ENCODE measurements at places on chromosomes 1 and 21.

- DNase-seq: no peak
Observed at GRCh38 chr1:29685387-29685786, 449.1 kb downstream of the PTPRU start.

- no peak for DNase-seq
Observed at GRCh38 chr1:30317921-30318320, 405.5 kb downstream of the MATN1 start.

DNA sequence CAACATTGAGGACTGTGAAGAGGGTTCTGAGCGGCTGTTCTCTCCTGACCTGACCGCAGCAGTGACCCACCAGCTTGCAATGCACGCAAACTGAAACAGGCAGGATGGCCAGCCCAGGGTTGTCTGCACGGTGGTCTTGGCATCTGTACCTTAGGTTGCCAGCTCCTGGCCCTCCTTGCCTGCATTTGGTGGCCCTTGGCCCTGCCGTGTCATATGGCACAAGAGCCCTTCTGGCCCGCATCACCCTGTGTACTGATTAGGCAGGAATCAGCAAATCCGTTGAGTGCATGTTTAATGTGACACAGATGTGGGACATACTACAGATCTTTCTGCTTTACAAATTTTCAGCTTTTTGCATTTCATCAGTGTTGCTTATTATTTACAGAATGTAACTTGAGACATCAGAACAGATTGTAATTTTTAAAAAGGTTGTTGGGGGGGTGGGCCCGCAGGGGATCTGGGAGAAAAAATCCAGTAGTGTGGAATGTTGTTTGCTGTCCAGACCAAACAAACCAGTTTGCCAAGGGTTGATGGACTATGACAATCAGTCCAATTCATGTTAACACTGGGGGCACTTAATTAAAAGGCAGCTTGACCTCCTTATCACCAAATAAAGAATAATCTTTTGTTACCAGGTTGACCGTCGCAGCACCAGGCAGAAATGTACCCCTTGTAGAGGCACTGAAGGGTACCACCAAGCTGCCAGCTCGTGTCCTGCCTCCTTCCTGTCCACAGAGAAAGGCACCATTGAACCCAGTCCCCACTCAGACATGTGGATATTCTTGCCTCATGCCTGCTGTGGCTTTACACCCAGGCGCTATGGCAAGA, 132.6 kb downstream of the DHRS3 start:
- no peak for DNase-seq

DNA sequence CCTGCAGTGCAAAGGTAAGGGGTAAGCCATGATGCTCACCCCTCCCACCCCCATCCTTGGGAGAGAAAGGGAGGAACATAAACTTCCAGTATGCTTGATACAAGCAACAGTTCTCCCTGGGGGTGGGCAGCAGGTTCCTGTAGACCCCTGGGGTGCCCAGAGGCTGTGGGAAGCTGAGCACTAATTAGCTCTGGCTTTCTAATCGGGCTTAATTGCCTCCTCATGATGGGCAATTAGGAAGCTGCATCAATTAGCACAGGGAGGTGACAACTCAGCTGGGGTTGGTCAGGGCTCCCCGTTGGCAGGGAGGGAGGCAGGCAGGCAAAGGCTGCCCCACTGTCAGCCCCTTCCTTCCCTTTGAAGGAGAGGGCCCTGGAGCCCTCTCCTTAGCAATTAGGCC, 15.7 kb upstream of the LMNA start:
- no peak for DNase-seq

DNA sequence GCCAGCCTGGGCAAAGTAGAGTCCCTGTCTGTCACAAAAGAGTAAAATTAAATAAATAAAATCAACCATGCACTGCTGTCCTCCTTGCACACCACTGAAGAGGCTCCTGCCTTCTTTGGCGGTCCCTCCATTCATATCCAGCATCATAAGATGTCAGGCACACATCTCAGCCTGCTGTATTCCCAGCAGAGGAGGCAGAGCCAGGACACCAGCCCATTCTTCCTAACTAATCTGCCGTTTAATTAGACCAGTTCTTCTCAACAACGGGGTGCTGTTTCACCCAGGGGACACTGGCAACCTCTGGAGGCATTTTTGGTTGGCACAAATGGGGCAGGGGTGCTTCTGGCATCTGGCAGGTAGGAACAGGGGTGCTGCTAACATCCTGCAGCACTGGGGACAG, 119.7 kb downstream of the ETS2 start:
- DNase-seq: no peak

- peak; percentile 48 for DNase-seq
Observed at GRCh38 chr21:14773777-14774345, 227.7 kb upstream of the SAMSN1 start.

- no peak for DNase-seq
Observed at GRCh38 chr1:245546875-245547274, 392.1 kb downstream of the KIF26B start.

DNA sequence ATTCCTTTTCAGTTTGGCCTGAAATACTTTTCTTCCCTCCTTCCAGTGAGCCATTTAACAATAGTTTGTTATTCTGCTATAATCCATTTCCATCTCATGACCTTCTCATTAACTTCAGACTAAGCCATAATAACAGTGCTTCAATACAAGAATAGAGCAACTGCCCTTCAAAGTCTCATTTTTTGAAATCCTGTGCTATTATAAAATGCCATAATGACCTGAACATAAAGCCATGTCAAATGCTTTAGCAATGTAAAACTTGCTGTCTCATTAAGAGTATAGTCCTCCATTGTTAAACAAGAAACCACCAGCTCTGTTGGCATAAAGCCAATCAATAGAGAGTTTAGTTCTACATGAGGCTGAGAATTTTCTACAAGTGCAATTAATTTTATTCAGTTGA, 9.6 kb upstream of the PIGK start:
- DNase-seq: no peak

GRCh38 chr1:111205714-111206050, 5.2 kb upstream of the DENND2D start:
- DNase-seq: no peak

DNA sequence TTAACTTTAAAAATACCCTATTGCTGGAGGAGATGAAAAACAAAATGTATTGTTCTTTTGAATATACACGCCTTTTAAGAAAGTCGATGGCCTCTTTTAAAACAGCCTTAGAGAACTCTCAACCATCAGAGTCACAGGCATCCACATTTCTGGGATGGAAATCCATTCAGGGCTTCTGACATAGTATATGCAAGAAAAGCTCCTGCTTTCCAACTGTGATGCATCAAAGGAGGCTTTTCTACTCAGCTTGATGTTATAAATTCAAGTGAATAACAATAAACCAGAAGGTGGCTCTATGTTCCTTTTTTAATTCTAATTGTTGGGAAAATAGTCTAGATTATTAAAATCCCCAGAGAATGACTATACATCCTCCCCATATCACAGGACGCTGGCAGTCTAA, 398.8 kb upstream of the CXADR start:
- no peak for DNase-seq

DNA sequence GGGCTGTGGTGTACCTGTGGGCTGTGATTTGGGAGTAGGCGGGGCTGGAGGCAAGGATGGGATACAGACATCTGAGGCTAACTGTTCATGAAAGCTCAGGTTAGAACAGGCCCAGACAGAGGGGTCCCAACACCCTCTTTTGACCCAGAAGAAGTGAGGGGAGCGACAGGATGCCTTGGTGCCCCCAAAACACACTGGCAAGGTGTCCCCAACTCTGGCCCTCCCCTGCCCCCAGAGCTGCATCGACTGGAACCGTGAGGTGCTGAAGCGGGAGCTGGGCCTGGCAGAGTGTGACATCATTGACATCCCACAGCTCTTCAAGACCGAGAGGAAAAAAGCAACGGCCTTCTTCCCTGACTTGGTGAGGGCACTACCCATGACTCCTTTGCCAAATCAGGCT, 27.6 kb upstream of the PADI4 start:
- no peak for DNase-seq

GRCh38 chr1:30323352-30323751, 400.0 kb downstream of the MATN1 start:
- no peak for DNase-seq

DNA sequence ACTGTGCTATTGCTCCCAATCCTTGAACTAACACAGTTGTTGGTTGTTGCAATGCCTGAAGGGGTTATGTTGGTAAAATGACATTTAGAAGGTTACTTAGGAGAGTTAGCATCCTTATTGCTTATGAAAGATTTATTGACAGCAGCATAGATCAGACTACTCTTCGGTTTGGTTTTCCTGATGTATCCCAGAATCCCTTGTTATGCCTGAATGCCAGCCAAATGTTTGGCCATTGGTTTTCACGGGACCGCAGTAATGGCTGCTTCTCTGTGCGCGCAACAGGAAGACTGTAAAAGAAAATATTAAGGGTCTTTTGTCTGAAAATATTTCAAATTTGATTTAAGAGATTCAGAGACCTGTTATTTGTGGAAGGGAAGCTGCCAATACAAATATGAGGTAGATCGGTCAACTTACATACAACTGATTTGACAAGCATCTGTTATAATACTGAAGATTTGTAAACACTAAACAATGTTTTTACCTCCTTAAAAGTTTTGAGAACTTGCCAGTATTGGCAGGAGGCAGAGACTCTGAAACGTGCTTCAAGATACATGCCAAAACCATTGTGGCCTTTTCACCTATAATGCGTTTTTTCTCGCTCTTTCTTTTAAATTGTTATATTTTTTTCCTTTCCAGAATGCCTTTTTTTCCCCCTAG, 8.3 kb downstream of the NFIA start:
- DNase-seq: no peak

- DNase-seq: no peak
Observed at GRCh38 chr1:47787560-47787959, 209.6 kb downstream of the TRABD2B start.

DNA sequence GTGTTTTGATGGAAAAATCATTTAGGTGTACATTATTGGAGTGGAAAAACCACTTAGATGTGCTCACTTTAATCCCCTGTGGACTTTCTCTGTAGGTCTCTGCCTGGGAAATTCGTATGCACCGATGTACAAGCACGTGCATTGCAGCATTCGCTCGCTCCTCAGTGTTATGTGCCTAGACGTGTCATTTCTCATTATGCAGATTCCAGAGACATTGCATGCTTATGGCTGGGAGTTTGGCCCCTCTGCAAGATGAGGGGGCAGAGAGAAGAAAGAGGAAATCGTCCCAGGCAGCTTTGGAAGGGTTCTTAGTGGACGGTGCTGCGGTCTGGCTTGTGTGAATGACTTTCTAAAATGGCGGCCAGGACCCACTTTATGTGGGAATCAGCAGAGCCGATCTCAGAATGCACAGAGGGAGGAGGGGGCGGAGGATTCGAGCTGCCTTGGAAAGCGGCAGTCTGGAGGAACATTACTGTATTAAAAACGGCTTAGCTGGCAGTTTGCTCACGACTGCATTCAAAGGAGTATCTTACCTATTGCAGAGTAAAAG, 2.3 kb downstream of the SPEN start:
- DNase-seq: peak; percentile 20

GRCh38 chr1:159872891-159873290, 10.4 kb upstream of the VSIG8 start:
- no peak for DNase-seq
